Activated CD4-positive, alpha-beta T cell treated with anti-CD3 and anti-CD28 coated beads, Interleukin-2, amount 10 ng/mL, durations not matched to agents 7 days and 5 days (primary cell): ENCODE measurements at places on chromosomes 5 and 9. TPM values are rescaled to one million over a fixed set of nuclear protein-coding genes. Genes with fewer than 3 reads are reported as not detected.

BAAT gene
- 0.07 TPM for total RNA-seq

GRCh38 chr9:35288778-35289177, 127.0 kb downstream of the UNC13B start:
- DNase-seq: no peak

- no peak for DNase-seq
Observed at GRCh38 chr9:14301006-14301405, 12.9 kb downstream of the NFIB start.

HACD4 gene
- total RNA-seq: 15.0 TPM

GCNT4 gene
- 1.7 TPM for total RNA-seq
